NCI-H187 treated with DMSO at 0.1 percent for 48 hours (cell line): ENCODE measurements at places on chromosomes 13 and 19.

GRCh38 chr19:53998223-53998622, 6.8 kb downstream of the CACNG6 start:
- DNase-seq, result no peak

DNA sequence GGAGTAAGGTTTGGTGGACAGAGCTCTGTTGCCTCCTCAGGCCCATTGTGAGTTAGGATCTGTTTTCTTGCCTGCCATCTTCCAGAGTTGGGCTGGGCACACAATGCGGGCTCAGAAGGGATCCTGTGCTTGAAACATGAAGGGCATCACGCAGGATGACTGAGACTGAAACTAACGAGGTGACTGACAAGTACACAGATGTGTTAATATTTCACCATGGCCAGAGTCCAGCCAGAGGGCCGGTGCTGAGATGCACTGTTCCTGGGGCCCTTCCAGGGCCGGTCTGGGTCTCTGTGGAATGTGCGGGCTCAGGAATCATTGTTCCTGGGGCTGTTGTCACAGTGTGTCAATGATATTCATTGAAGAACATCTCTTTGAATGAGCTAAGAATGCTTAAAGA, 163.7 kb downstream of the URI1 start:
- DNase-seq, result no peak

DNA sequence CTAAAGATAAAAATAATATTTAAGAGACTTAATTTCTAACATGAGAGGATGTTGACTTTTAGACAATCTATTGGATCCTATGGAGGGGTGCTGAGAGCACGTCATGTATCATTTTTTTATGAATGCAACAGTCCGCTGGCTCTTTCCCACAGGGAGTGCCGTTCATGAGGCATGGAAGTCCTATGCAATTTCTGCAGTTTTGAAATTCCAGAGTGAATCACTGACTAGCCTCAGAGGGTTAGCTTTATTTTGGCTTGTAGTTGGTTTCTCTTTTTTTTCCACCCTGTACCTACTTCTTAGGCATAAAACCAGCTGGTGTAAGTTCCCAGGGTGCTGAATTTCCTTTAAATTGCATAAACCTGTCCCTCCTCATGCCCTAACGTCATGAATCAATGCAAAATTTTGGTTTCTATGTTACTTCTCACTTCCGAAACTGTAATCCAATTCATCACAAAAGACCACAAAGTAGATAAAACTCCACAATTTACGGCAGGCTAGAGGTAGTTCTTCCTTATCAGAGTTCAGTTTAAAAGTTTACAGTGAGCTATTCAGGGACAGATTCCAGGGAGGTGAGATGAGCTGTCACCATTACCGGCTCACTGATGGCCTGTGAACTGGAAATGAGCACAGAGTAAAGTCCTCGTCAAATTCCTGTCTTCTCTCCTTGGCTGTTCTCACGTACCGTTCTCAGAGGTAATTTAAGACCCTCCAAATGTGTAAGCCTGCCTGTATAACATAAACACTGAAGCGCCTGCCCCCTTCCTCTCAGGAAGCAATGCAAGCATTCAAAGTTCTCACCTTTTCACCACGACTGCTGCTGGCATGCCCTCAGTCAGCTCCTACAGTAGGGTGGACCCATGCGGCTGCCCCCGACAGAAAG, 216.6 kb upstream of the SLC10A2 start:
- no peak for DNase-seq

- no peak for DNase-seq
Observed at GRCh38 chr13:19955873-19956559, 2.5 kb upstream of the ZMYM2 start.

DNA sequence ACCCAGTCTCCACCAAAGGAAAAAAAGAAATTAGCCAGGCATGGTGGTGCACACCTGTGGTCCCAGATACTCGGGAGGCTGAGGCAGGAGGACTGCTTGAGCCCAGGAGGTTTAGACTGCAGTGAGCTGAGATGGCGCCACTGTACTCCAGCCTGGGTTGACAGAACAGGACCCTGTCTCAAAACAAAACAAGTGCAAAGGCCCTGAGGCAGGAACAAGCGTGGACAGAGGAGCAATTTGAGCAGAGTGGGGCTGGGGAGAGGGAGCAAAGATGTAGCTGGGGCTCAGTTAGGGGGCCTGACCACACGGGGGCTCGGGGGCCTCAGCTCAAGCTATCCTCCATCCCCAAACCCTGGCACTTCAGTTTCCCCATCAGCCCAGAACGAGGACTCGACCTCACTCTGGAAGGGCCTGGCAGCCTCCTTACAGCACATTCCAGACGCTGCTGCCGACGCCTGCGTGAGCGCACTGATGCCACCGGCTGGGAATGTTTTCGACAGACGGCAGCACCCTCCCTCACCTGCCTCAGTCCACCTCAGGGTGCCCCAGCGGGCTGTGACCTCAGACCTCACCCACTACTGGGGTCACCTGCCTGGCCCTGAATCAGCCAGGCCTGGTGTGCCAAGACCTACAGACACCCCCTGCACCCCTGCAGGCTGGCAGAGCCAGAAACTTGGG, 1.8 kb upstream of the POLRMT start:
- no peak for DNase-seq

DNA sequence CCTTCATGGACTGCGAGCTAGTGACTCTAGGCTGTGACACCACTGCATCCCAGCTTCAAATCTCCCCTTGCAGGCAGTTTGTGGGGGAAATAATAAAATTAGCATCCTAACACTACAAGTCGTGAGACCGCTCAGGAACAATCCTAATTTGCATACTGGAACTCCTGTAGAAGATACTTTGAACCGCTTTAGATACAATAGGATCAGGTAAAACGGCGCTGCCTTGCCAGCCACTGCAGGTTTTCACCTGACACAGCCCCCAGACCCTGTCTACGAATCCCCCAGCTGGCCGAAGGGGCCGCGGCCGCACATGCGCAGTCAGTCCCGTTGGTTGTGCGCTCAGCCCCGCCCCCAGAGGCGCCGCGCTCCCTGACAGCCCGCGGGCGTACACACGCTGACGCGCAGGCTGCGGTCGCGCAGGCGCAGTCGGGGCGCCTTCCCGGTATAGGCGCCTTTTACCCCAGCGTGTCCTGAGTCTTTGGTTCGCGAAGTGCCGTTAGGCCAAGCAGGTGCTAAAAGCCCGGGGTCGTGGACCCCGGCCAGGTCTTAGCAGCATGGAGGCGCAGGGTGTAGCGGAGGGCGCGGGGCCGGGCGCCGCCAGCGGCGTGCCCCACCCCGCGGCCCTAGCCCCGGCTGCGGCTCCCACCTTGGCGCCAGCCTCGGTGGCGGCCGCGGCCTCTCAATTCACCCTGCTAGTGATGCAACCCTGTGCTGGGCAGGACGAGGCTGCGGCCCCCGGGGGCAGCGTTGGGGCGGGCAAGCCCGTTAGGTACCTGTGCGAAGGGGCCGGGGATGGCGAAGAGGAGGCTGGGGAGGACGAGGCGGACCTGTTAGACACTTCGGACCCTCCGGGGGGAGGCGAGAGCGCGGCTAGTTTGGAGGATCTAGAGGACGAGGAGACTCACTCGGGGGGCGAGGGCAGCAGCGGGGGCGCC, at the start of gene RFXAP:
TSS of gene RFXAP (plus strand) at position 419 of the 935 bp plus-strand sequence. CDS start at position 555, 136 bp downstream.
- peak; percentile 52 for DNase-seq

GRCh38 chr13:25881971-25882451, 169.8 kb downstream of the SHISA2 start:
- no peak for DNase-seq

GRCh38 chr19:29533578-29534544, 8.1 kb downstream of the VSTM2B start:
- DNase-seq, result no peak

DNA sequence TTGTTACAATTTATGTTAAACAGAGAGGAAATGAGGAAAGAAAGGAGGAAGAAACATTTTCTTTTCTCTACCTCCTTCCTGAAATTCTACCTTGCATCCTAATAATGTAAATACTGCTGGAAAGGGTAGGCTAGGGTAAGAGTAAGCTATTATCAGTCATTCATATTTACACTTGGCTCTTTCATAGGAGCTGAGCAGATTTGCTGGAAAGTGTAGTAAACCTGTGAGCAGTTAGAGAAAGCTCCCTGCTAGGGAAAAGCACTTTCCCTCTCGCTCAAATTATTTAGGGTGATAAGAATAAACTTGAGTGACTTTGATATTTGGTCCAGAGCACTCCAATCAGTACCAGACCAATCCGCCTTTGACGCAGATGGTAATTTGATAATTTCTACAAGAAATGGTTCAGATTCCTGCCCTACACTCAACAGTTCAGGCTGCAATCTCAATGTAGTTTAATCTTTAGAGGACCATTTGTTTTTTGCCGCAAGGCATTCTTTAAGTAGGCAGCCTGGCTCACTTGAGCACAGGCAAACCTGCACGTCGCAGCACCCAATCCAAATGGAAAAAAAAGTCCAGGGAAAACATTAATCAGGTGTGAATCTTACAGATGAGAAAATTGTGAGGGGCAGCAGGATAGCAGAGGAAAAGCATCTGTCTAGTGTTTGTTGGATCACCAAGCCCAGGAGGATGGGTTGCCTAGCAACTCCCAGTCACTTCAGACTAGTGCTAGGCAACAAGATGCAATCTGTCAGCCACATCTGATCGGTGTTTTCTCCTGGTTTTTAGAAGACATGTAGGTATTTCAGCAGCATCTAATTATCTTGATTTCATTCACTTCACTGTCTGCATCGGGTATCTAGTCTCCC, 68.6 kb upstream of the KL start:
- DNase-seq, result no peak

DNA sequence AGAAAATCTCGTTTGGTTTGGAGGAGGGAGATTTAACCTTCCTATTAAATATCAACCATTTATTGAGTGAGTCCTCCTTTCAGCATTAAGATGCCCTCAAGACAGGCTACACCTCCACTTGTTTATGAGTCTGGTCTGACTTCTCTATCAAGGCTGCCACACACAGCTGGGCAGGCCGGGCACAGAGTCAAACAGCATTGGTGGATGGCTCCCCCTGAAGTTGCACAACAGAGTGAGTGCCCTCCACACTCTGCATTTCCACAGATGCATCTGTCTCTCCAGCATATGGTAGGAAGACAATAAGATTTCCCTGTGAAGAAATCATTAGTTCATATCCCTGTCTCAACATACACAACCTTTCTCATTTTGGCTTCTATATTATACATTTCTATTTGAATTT, 31.4 kb downstream of the PHF11 start:
- DNase-seq, result no peak

DNA sequence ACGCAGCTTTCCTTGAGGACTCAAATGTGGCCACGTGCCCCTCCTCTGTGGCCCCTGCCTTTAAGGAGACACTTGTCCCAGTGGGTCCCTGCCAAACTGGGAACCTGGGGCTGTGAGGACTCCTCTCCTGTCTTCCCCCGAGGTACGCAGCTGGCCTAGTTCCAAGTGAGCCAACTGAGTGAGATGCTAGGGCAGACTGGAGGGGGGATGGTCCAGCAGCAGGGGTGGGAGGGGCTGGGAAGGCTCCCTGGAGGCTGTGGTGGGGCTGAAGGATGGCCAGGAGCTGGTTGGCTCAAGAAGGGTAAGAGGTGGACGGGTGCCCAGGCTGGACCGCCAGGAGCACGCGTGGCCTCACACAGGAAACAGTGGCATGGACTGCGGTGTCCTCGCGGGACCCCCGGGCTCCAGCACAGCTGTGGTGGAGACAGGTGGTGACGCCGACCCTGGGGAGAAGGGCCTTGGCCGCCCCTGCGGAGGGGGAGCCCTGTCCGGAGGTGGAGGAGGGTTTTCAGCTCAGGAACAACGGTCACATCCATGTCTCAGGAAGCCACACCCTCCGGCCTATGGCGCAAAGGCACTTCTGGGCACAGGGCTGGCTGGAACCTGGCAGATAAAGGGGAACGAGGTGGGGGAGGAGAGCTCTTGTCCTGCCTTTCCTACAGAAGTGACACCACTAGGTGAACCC, 45.8 kb downstream of the MLLT1 start:
- no peak for DNase-seq

GRCh38 chr13:108785844-108786243, 156.4 kb downstream of the MYO16 start:
- DNase-seq, result no peak

DNA sequence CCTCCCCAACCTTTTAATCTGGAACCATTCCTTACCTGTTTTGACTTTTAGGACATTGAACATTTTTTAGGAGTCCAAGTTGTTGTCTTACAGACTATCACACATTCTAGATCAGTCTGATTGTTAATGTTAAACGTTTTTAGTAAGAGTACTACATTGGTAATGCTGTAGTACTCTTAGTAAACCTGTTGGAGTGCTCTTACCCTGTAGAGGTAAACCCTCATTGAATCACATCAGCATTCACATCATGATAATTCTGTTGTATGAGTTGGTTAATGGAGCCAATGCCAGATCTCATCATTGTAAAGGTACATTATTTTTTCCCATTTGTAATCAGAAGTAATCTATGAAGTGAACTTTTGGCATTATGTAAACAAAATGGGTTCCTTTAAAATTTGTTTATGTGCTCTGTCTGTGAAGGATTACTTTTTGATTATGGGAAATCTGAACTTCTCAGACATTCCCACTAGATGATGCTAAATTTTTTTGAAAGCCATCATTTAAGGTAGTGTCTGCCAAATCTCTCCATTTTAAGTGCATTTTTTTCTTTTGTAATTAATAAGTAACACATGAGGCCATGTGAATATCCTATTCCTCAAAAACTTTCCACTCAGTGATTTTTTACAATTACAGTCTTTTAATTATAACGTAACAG, 55.2 kb downstream of the VWA8 start:
- DNase-seq, result no peak

DNA sequence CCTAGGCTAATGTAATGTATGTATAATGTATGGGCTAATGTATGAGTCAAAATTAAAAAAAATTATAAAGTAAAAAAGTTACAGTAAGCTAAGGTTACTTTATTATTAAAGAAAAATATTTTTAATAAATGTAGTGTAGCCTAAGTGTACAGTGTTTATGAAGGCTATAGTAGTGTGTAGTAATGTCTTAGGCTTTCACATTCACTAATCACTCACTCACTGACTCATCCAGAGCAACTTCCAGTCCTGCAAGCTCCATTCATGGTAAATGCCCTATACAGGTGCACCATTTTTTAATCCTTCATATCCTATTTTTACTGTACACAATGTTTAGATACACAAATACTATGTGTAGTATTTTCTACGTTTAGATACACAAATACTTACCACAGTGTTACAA, 1.8 kb upstream of the TMEM272 start:
- no peak for DNase-seq

DNA sequence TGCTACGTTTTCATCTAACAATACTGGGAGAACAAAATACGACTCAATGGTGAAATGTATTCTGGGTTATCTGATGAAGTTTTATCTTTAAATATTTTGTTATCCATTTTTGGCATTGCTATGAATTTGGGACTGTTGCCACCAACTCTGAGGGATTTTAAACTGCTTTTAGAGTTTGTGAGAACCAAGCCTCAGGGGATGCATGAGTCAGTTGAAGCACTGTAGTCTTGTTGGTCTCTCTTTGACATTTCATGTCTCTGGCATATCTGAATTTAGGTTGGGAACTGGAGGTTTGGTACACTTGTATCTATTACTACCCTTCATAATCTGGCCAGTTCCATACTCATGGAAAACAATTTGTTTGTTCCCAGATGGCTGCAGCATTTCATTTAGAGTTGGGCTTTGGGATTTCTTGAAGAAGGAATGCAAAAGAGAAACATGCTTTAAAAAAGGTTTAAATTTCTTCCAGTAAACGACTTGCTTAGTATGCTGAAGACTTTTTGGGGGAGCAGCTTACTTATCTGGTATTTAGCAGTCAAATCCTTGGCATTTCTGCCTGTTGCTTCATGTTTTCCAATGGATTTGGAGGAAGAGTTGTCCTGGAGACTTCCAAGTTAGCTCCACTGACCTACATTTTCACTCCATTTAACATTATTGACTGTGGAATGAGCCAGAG, 28.9 kb downstream of the ARHGEF7 start:
- DNase-seq, result no peak
